ENCODE measurements at places on chromosomes 6 and 20.

DNA sequence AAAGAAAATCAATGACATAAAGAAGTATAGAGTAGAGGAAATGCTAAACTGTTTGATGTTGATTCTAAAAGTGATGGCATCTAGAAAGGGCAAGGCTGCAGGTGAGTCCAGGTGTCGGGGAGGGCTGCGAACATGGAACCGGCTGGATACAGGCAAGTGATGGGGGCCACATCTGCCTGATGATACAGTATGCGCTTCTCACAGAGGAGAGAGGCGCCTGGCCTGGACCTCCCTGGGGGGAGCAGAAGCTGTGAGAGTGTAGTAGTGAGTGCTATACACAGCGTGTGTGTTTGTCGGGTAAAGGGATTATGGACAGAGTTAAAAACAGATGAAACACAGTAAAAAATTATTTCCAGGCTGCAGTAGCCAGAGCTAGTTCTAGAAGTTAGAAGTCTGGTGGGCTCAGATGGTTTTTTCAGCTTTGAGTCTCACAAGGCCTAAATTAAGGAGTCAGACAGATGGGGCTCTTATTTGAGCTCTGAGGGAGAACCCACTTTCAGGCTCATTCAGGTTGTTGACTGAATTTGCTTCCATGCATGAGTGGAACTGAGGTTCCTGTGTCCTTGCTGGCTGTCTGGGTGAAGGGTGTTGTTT lies 195.8 kb upstream of the ARG1 start:
- no peak for DNase-seq

DNA sequence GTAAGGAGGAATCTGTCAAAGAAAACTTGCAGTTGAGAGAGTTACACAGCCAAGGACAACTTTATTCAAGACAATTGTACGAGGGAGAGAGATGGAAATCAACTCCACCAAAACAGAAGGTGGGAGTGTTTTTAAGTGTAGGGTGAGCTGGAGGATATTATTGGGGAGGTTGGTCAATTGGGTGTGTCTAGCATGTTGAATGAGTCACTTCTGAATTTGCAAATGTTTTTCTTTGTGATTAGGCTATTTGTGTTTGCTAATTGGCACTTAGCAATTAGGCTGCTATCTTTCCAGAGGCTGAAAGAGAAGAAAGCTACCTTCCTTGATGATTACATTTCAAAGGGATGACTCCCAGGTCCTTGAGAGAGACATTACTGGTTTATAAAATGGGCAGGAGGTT lies 441.1 kb downstream of the MEI4 start:
- no peak for DNase-seq

- no peak for DNase-seq
Measured at GRCh38 chr20:59518881-59519706, 85.2 kb upstream of the PHACTR3 start.

- no peak for DNase-seq
Measured at GRCh38 chr20:9838378-9839295, at the start of gene PAK5. PAK5 (minus strand) TSS chr20:9839076; CDS start chr20:9644328, 194,748 bp downstream.

DNA sequence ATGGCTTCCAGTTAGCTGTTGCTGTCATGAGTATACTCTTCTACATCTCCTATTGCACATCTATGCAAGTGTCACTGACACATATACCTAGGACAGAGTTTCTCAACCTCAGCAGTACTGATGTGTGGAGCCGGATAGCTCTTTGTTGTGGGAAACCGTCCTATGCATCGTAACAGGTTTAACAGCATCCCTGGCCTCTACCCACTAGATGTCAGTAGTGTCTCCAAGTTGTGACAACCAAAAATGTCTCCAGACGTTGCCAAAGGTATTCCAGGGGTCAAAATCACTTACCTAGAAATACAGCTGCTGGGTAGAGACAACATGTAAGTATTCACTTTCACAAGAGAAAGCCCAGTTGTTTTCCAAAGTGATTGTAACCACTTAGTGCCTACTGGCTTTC lies 637.6 kb downstream of the RNF144B start:
- no peak for DNase-seq

GRCh38 chr6:53378208-53378607 lies 29.5 kb upstream of the ELOVL5 start:
- DNase-seq, result no peak

DNA sequence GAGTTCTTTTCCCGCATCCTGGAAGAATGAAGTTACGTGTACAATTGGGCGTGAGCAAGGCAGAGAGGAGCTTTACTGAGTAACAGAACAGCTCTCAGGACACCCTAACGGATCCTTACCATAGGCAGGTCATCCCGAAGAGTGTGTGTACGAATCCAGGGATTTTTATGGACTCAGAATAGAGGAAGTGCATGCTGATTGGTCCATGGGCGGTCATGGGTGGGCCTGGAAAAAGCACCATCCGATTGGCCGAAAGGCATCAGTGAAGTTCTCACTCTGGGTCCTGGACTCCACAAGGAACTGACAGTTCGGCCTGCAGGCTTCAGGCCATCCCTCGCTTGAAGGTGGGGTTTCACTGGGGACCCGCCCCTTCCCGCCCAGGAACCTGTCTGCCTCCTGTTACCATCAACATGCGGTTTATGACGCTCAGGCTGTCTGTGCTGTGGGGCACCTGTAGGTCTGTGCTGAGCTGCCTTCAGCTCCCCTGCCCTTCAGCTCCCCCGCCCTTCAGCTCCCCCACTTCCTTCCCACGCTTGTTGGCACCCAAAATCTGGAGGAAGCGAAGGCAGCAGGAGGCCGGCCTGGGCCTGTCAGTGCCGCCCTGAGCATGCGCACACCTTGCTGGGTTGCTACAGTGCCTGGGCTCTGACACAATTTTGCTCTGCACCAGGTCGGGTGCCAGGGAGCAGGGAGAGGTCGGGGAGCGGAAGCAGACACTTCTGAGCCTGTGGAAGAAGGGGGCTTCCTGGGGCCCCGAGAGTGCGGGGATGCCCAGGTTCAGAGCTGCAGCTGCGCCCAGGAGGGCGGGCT lies 57.9 kb upstream of the MANEA start:
- DNase-seq, result no peak

DNA sequence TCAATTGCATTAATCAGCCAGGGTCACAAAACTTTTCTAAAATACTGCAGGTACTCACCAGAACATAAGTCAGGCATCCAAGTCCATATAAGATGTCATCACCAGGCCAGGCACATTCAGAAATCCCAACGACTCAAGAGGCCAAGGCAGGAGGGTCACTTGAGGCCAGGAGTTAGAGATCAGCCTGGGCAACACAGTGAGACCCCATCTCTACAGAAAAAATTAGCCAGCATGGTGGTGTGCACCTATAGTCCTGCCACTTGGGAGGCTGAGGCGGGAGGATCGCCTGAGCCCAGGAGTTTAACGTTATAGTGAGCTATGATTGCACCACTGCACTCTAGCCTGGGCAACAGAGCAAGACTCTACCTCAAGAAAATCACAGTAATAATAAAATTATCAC lies 278.4 kb upstream of the PLN start:
- no peak for DNase-seq

DNA sequence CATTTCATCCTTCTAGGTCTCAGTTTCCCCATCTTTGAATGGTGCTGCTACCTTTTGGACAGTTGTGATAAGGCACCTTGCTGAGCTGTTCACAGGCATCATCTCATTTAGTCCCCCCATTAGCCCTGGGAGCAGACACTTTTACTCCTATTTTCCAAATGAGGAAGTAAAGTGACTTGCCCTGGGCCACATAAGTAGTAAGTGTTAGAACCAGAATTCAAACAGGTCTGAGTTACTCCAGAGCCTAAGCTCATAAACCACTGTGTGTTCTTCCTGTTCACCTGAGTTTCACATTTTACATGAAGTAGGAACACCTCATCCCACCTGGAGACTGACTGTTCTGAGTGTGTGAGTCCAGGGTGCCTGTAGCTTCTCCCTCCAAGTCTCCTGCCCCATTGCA lies 43.5 kb upstream of the EPB41L1 start:
- DNase-seq, result no peak

DNA sequence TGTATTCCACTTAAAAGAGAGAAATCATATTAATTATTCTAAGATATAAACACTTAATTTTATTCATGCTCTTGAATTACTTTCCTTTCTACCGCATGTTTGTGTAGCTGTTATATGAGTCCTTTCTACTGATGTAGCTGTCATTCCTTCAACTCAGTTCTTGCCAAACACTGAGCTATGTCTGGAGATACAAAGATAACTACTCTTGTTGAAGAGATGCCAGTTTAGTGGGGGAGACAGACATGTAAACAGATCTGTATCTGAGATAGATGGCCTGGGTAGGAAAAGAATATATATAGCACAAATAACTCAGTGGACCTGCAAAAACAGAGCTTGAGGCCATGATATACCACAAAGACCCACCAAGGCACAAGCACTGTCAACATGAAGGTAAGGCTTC lies 157.3 kb downstream of the BTBD9 start:
- no peak for DNase-seq
